ENCODE measurements at places on chromosomes 3 and 15.

GRCh38 chr3:107810171-107811071 lies 280.4 kb downstream of the CD47 start:
- DNase-seq, result no peak

- no peak for DNase-seq
Measured at GRCh38 chr15:23424111-23424904, 22.7 kb downstream of the GOLGA6L2 start.

GRCh38 chr15:77821188-77821958 lies 188.7 kb upstream of the LINGO1 start:
- DNase-seq, result peak; percentile 86

- DNase-seq, result no peak
Measured at GRCh38 chr3:46386205-46386604, 15.5 kb downstream of the CCR5 start.

GRCh38 chr3:157310329-157311052 lies 126.2 kb upstream of the PTX3 start:
- DNase-seq, result no peak

- peak; percentile 48 for DNase-seq
Measured at GRCh38 chr15:44034933-44035624, 160.0 kb downstream of the FRMD5 start.

GRCh38 chr3:144282313-144282712 lies 310.7 kb downstream of the DIPK2A start:
- DNase-seq, result no peak

DNA sequence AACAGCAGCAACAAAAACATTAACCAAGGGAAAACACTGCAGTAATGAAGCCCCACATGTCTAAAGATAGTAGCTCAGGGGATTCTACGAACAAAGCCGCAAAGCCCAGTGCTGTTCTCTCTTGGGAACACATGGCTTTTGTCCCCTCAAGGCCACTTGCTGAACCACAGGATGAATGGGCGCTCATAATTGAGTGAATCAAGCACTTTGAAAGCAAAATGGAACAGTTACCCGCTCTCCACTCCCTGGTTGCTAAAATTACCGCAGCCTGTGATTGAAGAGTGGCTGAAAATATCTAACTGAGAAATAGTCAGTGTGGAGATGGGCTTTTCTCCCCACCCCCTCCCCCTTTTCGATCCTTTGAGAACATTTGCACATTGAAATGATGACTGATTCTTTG lies 39.6 kb downstream of the RASGRF1 start:
- DNase-seq, result no peak

DNA sequence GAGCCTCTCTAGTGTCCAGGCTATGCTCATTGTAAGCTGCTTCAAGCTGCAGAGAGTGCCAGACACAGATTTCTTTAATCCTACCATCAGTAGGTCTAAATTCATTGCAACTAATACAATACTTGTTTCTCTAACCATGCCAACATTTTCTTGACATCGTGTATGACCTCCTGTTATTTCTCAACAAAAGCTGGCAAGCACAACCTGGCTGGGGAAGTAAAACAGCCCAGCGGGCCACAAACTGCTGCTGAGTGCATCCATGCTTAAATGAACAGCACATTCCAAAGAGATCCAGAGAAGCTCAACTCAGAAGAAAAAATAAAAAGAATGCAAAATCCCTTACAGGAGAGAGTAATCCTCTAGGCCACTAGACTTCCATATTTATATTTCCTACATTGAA lies 36.5 kb downstream of the GMNC start:
- DNase-seq, result peak; percentile 4

DNA sequence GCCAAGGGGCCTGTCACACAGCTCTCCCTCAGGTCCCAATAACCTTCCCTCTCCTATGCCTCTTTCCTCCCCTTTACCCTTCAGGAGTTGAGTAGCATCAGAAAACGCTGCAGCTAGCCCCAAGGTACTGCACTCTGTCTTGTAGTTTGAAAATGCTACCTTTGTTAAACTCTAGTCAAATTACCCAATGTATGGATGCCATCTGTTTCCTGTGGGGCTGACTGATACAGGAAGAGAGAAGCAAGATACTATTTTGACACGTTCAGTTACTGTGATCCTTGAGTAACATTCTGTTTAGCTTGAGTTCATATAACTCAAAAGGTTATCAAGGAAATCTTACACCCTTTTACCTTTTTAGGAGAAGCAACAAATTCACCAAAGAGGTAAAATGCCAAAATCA lies 493.1 kb downstream of the FHIT start:
- DNase-seq, result no peak

GRCh38 chr15:75479670-75480069 lies 28.2 kb upstream of the SIN3A start:
- DNase-seq, result no peak

- DNase-seq, result no peak
Measured at GRCh38 chr3:67509471-67510075, 144.8 kb downstream of the SUCLG2 start.

GRCh38 chr3:69665026-69665737 lies 74.1 kb upstream of the MITF start:
- no peak for DNase-seq

DNA sequence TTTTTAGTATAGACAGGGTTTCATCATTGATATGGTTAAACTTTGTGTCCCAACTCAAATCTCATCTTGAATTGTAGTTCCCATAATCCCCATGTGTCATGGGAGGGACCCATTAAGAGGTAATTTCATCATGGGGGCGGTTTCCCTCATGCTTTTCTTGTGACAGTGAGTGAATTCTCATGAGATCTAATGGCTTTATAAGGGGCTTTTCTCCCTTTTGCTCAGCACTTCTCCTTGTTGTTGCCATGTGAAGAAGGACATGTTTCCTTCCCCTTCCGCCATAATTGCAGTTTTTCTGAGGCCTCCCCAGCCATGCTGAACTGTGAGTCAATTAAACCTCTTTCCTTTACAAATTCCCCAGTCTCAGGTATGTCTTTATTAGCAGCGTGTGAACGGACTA lies 20.2 kb upstream of the ZNF710 start:
- no peak for DNase-seq

- DNase-seq, result no peak
Measured at GRCh38 chr15:62242999-62243398, 77.9 kb upstream of the C2CD4B start.

- no peak for DNase-seq
Measured at GRCh38 chr3:125072749-125073389, 17.1 kb upstream of the HEG1 start.

- no peak for DNase-seq
Measured at GRCh38 chr3:146156095-146156494, 4.9 kb downstream of the PLOD2 start.

DNA sequence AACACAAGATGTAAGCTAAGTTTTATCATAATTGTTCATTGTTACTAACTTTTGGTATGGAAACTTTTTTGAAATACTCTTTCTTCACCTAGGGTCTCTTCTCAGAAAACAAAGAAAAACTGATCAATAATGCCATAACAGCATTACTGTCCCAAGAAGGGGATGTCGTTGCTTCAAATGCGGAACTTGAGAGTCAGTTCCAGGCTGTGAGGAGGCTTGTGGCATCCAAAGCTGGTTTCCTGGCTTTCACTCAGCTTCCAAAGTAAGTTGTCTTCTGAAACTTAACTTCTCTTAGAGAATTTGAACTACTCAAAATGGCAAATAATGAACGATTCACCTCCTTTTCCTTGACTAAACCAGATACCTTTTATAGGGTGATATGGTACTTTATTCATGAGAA lies 39.3 kb downstream of the DNAJC13 start:
- DNase-seq, result no peak

- no peak for DNase-seq
Measured at GRCh38 chr3:31291818-31292217, 240.9 kb upstream of the STT3B start.

GRCh38 chr15:87326269-87326668 lies 930.3 kb downstream of the NTRK3 start:
- DNase-seq, result no peak

- DNase-seq, result no peak
Measured at GRCh38 chr3:87413814-87414213, 137.4 kb upstream of the POU1F1 start.

GRCh38 chr15:81333363-81333762 lies 9.4 kb upstream of the STARD5 start:
- no peak for DNase-seq

DNA sequence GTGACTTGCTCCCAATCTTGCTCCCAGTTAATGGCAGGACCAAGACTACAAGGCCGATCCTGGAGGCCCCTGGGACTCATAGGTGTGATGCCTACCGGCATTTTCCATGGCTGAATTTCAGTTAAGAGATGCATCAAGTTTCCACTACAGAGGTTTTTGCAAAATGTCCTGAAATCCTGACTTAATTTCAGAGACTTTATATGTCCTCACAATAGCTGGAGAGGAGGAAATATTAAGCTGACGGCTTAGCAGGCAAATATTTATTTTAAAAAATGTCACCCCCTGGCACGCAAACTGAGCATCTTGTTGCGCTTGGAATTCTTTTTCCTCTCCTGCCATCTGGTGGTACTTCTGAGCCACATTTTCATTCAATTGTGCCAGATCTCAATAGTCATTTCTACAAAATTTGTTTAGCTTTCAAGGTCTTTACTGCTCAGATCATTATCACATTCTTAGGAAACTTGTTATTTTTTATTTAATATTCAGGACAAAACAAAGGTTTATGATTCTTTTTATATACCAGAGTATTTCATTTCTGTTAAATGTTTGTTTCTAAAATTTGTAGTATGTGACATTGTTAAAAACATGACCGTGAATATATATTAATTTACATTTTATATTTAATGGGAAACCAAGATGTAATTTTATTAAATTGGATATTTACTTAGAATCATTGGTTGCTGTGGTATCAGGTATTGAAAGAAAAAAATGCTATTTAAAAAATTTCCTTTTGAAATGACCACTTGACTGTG lies 189.2 kb upstream of the THRB start:
- DNase-seq, result peak; percentile 44

DNA sequence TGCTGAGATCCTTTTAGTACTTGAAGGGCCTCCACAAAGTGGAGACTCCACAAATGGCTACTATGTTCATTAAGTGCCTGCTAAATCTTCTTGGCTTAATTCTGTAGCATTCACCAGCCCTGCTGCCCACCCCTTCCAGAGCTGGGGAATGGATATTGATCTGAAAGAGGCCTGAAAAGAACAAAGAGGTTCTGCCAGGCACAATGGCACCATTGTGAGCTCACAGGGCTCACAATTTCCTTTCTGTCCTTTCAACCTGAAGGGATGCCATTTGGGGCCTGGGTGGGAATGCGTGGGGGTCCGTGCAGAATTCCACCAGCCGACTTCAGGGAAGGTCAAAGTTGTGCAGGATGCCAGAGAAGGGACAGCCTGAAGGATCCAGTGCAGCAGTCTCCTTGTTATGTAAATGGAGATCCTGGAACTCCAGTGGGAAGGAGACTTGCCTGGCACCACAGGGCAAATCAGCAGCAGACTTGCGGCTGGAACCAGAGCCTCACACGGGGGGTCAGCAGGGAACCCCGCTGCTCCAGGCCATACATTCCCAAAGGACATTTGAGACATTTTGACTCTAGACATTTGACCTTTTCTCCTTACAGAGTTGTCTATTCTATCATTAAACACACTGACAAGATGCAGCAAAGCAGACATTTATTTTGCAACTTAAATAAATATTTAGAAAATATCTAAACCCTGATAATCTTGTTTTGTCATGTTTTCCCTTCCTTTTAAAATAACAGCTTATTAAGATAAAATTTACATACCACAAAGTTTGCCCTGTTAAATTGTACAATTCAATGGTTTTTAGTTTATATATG lies 21.5 kb upstream of the MORF4L1 start:
- DNase-seq, result no peak

DNA sequence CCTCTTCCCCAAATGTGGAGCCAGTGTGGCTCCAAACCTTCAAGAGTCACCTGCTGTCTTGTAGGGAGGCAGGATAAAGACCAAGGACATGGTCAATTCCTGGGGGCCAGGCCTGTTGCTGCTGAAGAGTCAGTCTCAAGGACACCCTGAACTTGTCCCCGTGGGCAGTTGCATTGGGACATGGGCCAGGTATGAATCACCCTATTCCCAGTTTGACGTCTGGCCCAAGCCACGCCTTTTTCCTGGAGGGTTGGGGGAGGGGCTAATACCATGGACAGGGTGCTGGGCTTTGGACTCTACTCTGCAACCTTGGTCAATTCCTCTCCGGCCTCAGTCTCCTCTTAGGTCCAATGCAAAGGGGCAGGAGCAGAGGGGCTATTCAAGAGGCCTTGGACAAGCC lies 10.4 kb downstream of the ATP2B2 start:
- no peak for DNase-seq

DNA sequence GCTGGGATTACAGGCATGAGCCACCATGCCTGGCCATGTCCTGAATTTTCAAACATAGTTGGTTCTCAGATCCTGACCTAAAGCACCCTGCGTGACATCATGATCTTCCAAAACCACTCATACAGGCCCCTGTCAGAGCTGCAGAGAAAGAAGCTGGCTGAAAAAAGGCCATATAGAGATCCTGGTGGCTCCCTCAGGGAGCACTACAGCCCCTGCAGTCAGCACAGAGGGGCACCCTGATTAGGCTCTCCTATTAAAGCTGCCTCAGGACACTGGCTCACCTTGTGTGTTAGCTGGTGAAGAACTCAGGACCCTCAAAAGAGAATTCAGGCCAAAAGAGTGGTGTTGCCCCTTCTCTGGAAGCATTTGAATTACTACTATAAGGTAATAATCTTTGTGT lies 249.7 kb upstream of the MCTP2 start:
- no peak for DNase-seq

- no peak for DNase-seq
Measured at GRCh38 chr15:71362556-71362955, 247.3 kb downstream of the THSD4 start.

DNA sequence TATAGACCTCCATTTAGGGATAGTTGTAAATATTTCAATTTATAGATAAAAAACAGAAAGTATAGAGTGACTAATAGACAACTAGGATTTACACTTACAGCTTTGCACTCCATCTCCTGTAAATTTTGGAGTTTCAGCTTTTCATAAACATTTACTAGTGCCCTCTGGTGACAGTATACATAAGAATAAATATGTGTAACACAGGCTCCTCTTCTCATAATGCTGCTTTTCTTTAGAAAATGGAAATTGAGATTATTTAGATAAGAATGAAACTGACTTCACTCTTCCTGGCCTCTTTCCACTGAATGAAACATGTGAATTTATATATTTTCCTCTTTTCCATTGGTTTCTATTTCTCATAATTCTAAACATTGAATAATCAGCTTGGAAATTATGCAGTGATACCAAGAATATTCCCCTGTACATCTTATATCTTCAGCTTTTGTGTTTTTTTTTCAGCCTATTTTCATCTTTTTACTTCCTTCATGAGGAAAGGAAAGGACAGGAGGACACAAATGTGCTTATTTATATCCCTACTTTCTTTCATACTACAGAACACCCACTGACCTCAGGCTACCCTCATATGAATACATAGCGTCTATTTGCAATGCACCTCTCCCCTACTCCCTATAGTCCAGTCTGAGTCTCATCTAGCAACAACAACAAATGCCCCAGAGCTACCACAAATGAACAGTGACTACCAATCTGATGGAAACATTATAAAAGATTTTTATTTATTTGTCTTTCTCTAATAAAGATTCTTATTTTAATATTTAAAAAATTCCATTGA lies 103.1 kb upstream of the CCDC39 start:
- no peak for DNase-seq

GRCh38 chr3:197309528-197310361 lies 11.3 kb upstream of the DLG1 start:
- DNase-seq, result no peak

- peak; percentile 70 for DNase-seq
Measured at GRCh38 chr3:72329354-72329753, 518.9 kb downstream of the SHQ1 start.

GRCh38 chr3:196740481-196741248 lies 1.0 kb downstream of the PAK2 start:
- DNase-seq, result peak; percentile 27
